Activated CD8-positive, alpha-beta memory T cell treated with anti-CD3 and anti-CD28 coated beads, Interleukin-2, amount 50 U/mL, for 4 hours (primary cell): ENCODE measurements at places on chromosomes 4 and X.

DNA sequence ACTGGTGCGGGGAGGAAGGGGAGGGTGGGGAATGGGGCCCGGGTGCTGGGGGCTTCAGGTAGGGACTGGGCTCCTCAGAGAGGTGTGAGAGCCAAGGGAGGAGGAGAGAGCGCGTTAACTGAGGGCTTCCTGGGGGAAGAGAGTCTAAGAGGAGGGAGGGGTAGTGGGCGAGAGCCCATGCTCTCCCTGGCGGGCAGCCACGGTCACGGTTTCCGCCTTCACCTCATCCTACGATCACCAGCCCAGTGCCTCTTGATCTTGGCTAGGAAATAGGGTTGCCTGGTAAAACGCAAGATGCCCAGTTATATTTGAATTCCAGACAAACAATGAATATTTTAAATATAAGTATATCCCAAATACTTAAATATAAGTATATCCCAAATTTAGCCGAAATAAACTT lies 60.8 kb upstream of the GRPEL1 start:
- DNase-seq, result no peak

DNA sequence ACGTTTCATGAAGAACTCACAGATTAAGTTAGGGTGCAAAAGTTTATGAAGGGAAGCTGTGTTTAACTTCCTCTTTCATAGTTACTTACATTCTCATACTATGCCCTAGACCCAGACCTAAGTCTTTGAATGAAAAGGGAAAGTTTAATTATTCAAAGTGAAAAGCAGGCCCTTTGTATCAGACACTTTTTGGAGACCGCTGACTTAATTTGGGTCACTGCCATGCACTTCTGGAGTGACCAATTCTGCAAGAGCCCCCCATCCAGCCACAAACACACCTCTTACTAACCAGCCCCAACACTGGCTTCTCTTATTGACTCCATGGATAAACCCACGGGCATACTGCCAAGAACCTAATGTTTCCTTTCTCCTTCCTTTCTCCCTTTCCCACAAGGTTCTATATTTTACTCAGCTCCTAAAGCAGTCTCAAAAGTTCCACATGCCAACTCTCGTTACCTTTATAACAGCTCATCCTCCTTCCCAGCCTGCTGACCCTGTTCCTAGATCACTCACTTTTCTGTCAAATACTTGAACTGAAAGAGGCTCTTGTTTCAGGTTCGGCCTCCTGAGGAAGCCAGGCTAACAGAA lies 34.5 kb downstream of the ABCE1 start:
- DNase-seq, result no peak

DNA sequence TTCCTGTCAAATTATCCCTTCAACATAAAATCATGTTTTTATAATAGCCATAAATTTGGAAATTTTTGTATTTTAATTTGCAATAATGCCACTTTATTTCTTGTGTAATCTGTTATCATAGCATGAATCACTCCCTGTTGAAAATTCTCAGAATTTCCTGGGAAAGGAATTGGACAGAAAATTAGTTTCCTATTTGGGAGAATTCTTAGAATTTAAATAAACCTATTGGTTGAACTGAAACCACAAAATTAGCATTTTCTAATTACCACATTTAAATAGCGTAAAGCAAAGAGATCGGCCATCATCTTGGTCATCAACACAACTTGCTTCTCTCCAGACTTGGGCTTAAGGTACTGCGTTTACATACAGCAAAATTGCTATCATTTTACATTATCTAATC lies at the start of gene CSN1S1:
Gene CSN1S1, plus strand, starts transcription at position 301 of the 400 bp plus-strand sequence. CDS start 1,488 bp downstream, outside the sequence.
- DNase-seq, result no peak

DNA sequence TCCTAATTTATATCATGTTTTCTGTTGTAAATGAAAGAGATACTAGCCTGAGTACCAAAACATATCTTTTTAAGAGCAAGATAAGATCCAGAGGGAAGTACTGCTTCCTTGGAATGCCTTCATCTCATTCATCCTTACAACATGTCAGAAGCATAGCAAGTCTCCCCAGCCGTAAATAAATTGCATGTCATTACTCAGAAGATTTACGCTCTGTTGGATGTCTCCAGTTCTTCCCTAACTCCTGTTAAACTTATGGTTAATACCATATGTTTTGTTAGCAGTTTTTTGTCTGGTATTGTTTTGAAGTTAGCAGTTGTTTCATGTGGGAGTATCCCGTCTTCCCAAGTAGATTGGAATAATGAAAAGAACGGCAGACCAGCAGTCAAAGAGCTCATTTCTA lies 7.5 kb upstream of the GPC3 start:
- DNase-seq, result no peak

GRCh38 chr4:27716693-27717430 lies 856.2 kb downstream of the STIM2 start:
- DNase-seq, result no peak

DNA sequence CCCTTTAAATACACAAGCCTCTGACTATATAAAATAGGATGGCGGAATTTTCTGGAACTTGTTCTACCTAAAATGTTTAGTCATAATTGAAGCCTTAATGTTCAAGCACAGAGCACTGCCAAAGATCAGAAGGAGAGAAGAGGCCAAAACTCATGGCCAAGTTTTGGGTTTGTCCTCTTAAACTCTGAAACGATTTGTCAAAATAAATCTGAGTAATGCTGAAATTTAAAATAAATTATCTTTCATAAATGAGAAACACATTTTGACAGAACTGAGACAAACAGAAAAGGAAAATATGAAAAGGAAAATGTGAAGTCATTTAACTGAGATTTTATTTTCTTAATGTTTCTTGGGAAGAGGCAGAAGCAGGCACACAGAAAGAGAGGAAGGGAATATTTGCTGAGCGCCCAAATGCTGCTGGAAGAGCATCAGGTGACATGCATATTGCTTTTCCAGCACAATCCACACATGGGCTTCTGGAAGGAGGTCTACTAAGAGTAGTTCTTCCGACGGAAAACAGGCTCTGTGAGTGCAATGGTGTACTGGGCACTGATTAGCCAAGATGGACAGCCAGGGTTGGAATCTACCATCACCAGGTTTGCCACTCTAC lies 47.4 kb upstream of the ZNF518B start:
- no peak for DNase-seq

DNA sequence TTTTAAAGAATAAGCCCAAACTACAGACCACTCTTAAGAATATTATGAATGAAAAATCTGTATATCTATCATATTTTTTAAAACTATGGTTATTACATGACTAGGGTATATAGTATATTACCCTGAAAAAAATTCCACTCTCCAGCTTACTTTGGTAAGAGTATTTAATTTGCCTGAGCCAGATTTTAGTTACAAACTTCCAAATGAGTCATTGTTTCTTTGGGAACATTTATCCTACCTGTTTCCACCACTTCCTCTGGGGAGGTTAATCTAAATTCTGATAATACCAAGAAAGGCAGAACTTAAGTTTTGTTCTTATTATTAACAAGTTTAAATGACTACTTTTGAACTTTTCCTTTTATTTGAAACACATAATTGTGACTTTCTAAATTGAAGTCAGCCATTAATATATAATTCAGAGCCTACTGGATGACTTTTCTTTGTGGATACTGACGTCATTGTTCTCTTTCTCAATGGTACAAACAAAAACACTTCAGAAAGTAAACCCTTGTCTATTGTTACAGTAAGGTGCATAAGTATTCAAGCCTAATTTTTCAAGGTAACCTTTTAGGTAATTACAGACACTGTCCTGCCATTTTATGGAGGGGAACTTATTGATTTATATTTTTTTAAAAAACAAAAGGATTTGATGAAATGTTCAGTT lies 135.6 kb upstream of the TLL1 start:
- no peak for DNase-seq
